ENCODE measurements at places on chromosomes 3 and 15.

DNA sequence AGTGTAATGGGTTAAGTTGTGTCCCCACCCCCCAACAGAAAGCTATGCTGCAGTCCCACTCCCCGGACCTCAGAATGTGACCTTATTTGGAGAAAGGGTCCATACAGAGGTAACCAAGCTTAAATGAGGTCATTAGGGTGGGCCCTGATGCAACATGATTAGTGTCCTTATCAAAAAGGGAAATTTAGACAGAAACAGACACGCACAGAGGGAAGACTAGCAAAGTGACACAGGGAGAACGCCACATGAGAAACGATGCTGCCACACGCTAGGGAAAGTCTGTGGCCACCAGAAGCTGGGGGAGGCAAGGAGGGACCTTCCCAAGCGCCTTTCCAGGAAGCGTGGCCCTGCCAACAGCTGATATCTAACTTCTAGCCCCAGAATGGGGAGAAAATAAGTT, 65.4 kb downstream of the RPN1 start:
- DNase-seq, result no peak

GRCh38 chr15:80612118-80612823, 82.8 kb upstream of the ABHD17C start:
- DNase-seq, result no peak

DNA sequence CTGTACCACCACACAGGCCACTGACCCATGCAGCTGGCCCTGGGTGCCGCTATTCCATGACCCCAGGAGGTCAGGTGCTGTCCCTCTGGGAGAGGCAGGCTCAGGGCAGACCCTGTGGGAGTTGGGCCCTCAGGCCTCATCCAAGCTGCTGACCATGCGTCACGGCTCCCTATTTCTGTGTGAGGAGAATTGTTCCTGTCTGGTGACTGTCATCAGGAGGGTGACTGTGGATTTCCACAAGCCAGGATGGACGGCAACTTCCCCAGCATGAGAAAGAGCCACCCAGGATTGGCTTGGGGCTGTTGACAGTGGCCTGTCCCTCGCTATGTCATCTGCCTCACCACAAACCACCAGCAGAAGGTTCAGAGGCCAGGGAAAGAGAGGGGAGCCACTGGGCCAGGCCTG, 41.4 kb downstream of the ZDHHC19 start:
- no peak for DNase-seq

- no peak for DNase-seq
Observed at GRCh38 chr15:25711691-25712090, 151.4 kb downstream of the ATP10A start.

GRCh38 chr3:107272885-107273284, 104.4 kb upstream of the CCDC54 start:
- no peak for DNase-seq

DNA sequence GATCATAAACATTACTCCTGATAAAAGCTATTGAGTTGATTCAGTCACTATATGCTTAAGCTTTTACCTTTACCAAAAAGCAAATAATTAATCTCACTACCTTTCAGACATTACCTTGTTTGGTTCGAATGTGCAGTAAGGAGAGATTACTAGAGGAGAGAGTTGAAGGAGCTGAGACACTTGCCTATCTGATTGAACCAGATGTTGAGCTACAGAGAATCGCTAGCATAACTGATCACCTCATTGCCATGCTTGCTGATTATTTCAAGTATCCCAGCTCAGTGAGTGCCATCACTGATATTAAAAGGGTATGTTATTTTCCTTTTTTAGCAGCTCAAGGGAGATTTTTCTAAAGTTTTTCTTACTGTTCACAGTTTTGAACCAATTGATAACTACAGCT, 54.6 kb downstream of the ARMC8 start:
- no peak for DNase-seq

GRCh38 chr15:65343374-65343981, 34.3 kb downstream of the IGDCC3 start:
- no peak for DNase-seq

GRCh38 chr15:34124651-34125050, 22.8 kb downstream of the PGBD4 start:
- no peak for DNase-seq

DNA sequence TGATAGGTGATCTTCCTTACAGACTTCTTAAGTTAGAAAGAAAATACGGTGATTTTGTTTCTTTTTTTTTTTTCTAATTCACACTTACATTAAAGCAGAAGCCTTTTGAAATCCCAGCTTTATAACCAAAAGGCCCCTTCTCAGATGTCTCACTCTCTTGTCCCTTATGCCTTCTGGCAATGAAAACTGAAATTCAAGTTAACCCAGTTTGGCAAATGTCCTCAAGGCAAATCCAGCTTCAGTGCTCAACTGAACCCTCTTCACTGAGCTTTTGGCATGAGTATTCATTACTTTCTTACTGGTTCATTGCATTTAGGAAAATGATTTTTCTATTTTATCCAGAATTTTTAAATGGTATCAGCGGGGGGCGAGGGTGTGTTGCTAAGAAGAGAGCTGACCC, 17.0 kb downstream of the PLCH1 start:
- no peak for DNase-seq

DNA sequence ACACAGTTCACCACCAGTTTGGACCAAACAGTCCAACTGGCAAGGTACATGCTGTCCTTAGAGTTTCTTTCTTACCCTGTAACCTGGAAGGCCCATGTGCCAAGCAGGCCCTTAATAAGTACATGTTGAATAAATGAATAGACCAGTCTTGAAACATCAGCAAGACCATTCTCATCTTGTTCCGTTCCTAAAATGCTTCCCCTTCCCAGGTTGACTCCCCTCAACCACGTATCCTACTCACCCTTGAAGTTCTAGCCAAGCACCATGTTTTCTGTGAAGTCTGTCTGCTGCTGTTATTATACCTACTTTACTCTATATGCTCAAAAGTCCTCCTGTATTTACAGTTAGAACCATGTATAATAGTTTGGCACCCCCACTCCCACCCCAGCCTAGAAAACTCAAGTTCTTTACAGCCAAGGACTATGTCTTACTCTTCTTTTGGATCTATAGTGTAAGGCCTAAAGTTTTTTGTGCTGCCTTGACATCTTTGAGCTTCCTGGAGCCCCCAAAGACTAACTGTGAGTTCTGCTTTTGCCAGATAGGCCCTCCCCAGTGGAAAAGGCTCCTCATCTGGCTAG, 49.2 kb upstream of the SSR3 start:
- DNase-seq, result no peak

DNA sequence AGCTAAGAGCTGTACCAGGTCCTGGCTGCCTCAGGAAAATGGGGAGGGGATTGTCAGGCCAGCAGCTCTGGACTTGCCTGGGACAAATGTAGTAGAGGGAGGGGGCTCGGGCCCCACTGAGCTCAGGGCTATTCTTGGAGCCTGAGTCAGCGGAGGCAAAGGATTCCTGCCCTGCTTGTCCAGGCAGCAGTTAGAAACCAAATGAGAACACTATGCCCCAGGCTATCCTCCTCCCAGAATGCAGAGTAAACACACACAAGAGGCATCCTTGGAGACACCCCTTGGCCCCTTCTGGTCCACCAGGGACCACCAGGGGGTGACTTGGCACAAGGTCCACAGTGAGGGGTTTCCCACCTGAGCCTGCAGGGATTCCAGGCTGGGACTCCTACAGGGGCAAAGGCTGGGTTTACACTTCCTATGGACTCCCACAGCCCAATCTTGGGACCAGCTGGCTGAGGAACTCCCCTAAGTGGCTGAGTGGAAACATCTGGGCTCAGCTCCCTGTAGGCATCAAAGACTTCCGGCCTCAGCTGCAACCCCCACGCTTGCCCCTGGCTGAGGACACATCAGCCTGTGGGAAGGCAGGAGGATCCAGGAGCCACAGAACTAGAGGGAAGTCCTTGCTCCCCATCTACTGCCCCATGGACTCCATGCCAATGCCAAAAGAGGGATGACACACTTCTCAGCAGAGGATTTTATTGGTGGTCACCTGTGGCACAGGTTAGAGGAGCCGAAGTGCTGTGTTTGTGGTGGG, 3.4 kb upstream of the COL7A1 start:
- DNase-seq, result no peak

GRCh38 chr3:186917512-186918312, 12.6 kb upstream of the ST6GAL1 start:
- no peak for DNase-seq

DNA sequence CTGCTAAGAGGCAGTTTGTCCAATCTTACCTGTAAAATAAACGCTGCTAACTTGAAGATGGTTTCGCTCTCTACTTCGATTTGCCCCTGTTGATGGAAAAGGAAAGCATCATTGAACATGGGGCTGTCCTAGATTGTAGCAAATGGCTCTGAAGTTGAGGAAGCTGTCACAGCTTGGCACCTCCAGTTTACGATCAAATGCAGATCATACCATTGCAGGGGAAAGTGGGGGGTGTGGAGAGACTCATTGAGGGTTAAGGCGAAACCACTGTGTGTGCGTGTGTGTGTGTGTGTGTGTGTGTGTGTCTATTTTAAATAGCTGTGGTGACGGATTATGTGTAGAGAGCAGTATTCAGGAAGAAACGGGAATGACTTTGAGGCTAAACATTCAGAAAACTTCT, 127.6 kb upstream of the LMOD3 start:
- DNase-seq, result peak; percentile 69

GRCh38 chr3:151971814-151972579, 98.6 kb downstream of the SUCNR1 start:
- DNase-seq, result no peak

DNA sequence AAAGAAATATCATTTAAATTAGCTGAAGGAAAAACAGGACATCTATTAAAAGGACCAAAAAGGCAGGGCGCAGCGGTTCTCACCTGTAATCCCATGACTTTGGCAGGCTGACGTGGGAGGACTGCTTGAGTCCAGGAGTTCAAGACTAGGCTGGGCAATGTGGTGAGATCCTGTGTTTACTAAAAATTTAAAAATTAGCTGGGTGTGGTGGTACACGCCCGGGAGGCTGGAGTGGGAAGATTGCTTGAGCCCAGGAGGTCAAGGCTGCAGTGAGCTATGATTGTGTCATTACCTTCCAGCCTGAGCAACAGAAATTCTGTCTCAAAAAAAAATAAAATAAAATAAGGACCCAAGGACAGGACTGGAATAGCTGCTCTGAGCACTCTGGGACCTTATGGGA, 16.2 kb upstream of the HERC1 start:
- no peak for DNase-seq

GRCh38 chr3:10950476-10951294, 41.9 kb upstream of the SLC6A1 start:
- no peak for DNase-seq

GRCh38 chr3:31242026-31242960, 290.4 kb upstream of the STT3B start:
- no peak for DNase-seq

- no peak for DNase-seq
Observed at GRCh38 chr15:44971036-44971435, 14.5 kb downstream of the TERB2 start.

DNA sequence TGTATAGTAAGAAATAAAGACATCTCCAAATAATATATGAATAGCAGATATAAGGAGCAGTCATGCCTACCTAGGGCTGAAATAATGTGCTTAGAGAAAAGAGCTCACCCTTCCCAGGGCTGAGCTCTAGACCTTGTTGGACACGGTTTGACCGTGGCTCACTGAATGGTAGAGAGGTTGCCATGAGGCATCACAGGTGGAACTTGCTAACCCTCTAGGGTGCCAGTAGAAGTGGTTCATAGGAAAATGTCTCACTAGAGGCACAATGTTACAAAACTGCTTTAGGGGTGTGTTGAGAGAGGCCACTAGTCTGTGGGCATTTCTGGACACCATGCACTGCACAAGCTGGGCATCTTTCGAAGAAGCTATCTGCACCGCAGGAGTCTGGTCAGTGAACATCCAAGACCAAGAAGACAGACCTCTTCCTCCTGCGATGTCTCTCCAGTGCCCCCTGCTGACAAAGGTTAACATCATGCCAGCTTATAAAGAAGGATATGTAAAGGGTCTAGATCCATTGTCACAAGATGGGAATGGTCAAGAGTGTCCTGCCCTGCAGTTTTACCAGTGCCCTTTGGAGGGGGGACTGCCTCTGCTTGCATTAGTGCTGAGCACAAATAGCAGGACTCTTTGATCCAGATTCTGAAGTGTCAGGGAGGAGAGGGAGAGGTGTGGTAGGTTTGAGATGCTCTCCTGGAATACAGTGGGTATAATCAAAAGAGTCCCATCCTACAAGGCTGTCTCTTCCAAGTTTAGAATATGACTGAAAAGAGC, 266.8 kb downstream of the ZNF385D start:
- peak; percentile 55 for DNase-seq

- no peak for DNase-seq
Observed at GRCh38 chr3:69232482-69232881, 110.1 kb upstream of the LMOD3 start.

DNA sequence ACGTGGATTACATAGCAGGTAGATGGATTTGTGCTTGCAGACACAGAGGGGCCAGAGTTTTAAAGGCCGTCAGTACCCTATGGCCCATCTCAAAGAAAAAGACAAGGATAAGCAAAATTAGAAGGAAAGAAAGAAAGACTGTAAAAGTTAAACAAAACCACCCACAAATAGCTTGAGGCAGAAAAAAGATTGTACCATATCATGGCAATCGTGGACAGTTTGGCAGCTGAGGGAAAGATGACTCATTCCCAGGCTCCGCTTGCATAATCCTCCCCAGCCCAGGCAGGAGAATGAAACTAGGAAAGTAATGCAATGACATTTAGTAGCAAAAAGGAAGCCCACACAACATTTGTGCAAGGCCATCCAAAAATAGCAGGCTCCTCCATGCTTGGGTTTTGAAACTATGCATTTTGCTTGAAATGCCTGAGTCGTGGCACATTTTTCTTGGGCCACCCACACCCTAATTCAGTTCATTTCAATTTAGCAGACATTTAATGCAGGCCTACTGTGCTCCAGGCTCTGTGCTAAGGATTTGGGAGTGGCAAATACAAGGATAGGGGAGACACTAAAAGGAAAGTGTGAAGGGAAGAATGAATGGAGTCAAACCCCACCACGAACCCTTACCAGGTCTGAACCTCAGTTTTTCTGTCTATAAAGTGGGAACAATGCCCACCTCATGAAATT, 40.9 kb upstream of the SMAD3 start:
- no peak for DNase-seq

DNA sequence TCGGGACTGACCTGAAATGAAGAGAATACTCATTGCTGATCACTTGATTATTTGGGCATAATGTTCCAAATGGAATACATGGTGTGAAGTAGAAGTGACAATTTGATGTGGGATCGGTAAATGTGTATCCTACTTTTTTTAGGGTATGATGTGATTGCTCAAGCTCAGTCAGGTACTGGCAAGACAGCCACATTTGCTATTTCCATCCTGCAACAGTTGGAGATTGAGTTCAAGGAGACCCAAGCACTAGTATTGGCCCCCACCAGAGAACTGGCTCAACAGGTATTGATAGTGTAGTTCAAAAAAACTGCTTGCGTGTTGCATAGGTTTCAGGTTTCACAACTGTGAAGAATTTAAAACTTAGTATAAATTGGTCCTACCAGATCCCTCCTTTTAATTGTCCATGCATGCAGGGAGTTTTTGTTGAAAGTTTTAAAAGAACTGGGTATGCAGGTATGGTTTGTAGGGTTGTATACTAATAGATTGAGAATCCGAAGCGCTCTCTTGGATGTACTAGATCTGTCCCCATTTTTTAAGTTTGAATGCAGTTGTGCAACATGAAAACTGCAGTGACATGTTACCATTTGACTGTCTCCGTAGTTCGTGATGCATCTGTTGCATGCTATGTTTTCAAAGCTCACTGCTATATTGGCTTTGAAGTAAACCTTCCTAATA, 1.6 kb downstream of the EIF4A2 start:
- no peak for DNase-seq

GRCh38 chr3:183485585-183485984, 57.2 kb upstream of the MCF2L2 start:
- DNase-seq, result no peak

GRCh38 chr3:10376353-10376752, 55.4 kb upstream of the SEC13 start:
- no peak for DNase-seq
